ENCODE measurements at places on chromosomes 3 and 15.

DNA sequence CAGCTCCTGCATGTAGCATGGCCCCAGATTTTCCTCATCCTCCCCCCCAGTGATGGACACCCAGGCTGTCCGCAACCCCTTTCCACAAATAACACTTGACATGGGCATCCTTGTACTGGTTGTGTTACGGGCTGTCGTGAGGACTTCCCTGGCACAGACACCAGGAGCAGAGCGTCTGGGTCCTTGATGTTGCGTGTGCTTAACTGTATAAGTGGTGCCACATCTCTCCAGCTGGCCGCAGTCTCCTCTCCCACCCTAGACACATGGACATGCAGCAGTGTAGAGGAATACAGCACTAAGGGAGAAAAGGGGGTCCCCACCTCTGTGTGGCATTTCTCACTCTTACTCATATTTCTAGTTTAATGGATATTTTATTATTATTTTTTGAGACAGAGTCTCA is 56.6 kb downstream of the FBLN2 start:
- DNase-seq, result no peak

DNA sequence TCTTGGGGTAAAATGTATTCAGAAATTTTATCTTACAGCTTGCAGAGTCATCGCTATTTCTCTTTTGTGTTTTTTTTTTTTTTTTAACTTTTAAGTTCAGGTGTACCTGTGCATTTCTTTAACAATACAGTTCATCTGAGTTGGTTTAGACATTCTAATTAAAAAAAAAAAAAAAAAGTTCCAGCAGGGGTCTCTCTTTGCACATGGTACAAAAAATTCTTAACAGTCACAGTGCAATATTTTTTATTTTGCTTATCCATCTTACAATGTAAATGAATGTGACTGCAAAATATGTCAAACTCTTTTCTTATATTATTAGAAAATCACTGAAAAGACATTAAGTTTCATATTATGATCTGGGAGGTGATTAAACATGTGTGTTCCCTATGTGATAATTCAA is 47.5 kb upstream of the SLC9A9 start:
- DNase-seq, result no peak

GRCh38 chr3:42961633-42962032 is 17.5 kb upstream of the GASK1A start:
- DNase-seq, result no peak

DNA sequence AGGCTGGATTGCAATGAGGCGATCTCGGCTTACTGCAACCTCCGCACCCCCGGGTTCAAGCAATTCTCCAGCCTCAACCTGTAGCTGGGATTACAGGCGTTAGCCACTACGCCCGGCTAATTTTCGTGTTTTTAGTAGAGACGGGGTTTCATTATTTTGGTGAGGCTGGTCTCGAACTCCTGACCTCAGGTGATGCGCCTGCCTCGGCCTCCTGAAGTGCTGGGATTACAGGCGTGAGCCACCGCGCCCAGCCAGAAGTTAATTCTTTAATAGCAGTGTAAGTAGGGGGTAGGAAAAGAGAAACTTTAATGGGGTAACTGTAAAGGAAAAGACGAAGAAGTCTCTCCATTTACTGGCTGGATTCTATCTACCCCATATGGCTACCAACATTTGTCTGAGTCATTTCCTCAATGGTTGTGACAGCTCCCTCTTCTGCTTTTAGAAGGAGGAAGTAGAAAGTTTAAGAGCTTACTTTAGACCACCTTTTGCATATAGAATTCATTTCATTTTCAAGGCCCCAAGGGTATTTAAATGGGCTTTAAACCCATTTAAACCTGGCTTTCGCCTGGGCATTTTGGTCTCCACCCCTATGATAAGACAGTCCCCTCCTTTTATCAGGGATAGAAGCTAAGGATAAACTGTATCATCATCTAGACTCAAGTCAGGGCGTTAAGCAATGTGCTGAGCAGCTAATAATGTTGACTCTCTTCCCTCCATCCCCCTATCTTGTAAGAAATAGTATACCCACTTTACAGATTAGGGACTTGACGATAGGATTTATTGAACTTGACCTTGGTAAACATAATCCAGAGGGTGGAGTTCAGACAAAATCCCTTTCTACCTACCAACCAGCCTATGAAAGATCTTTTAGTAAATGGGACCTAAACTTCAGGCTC is 1.1 kb upstream of the CDV3 start:
- DNase-seq, result no peak

DNA sequence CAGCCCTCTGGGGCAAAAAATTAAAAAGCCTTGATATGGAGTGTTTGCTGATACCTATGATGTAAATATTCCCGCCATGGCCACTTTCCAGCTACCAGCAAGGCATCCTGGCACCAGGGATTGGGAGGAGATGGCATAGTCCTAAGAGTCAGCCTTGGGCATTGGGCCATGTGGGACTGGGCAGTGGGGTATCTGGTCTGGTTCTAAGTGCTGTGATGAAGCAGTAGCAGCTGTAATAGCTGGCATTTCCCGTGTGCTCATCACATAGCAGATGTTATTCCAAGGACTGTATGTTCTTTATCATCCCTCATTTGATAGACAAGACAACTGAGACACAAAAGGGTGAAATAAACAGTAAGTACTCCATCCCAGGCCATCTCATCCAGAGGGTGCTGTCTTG is 6.9 kb upstream of the SACM1L start:
- DNase-seq, result no peak

DNA sequence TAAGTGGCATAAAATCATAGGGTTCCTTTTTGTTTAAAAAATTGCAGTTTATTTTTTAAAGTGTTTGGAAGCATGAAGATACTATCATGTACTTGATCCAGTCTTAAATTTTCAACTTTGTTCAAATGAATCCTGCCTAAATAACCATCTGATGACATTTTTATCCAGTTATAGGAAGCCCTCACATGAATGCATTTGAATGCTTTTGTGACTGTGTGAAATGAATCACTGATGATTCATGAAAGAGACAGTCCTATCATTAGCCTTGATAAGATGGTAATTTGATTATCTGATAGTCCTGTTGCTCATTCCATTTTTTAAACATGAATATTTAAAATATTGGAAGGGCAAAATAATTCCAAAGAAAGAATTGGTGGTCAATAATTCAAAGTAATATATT is 401.9 kb upstream of the ROBO2 start:
- no peak for DNase-seq

- DNase-seq, result no peak
Measured at GRCh38 chr3:172119266-172119969, 80.0 kb downstream of the FNDC3B start.

GRCh38 chr3:186991470-186991869 is 61.1 kb downstream of the ST6GAL1 start:
- no peak for DNase-seq

DNA sequence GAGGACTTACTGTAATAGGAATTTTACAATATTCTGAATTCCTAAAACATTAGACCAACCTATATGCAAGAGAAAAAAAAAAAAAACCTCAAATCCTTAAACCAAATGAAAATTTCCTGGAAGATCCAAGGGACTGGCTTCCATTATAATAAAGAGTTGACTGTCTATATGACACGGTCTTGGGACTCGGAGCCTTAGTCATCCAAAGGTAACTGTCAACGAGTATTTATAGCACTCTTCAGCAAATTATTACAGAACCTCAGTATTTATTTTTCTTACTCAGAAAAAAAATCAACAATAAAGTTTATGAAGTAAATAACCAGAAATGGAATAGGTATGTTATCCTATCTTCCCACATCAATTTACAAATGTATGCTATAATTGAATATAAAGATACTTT is 66.0 kb downstream of the TTBK2 start:
- DNase-seq, result no peak

GRCh38 chr3:7205962-7206361 is 345.0 kb downstream of the GRM7 start:
- DNase-seq, result no peak

DNA sequence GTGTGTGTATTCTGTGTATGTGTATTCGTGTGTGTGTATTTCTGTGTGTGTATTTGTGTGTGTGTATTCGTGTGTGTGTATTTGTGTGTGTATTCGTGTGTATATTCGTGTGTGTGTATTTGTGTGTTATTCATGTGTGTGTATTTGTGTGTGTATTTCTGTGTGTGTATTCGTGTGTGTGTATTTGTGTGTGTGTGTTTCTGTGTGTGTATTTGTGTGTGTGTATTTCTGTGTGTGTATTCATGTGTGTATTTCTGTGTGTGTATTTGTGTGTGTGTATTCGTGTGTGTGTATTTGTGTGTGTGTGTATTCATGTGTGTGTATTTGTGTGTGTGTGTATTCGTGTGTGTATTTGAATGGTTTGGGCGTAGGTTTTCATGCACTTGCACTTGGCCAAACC is 405.4 kb downstream of the SOX2 start:
- DNase-seq, result no peak

GRCh38 chr3:177792311-177793030 is 595.2 kb upstream of the TBL1XR1 start:
- DNase-seq, result no peak

DNA sequence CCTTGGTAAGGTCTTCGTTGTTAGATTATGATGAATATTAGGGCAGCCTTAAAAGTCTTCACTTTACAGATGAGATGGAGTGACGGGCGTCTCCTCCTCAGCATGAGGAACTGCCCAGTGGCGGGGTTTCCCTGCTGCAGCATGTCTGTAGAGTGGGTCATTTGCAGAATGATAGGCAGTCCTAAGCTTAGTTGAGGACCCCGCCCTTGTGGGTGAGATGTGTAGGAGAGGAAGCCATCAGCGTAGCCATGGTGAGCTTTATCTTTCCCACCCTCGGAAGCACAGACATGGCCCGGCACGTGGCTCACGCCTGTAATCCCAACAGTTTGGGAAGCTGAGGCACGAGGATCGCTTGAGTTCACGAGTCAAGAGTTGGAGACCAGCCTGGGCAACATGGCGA is 877 bp downstream of the NIT2 start:
- DNase-seq, result no peak

- DNase-seq, result no peak
Measured at GRCh38 chr3:18027161-18027939, 284.9 kb upstream of the TBC1D5 start.

GRCh38 chr3:152737021-152737908 is 97.7 kb upstream of the P2RY1 start:
- DNase-seq, result no peak

DNA sequence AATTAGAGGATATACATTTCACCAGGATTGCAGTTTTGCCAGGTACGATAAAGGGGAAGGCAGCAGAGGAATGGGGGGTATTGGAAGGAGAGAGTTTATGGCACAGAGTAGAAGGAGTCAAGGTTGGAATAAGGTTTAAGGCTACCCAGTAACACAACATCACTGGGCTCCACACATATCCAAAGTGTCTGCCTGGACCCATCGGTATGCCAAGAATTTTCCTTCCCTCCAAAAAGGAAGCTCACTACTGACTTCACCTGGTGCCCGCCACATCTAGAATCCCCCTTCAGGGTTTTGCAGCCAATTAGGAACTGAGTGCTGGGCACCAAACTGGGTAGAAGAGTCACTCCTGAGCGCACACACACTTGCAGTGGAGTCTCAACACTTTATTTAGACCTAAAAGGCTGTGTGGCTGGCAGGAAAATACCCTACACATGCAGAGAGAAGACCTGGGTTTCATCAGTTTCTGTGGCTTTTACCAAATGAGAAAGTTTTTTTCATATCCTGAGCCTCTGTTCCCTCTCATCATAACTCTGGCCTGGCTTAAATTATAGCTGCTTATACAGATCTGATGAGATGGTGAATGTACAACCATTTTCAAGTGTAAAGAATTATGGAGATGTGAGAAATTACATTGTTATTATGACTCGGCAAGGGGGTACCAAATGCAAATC is 190.8 kb upstream of the LPP start:
- no peak for DNase-seq

DNA sequence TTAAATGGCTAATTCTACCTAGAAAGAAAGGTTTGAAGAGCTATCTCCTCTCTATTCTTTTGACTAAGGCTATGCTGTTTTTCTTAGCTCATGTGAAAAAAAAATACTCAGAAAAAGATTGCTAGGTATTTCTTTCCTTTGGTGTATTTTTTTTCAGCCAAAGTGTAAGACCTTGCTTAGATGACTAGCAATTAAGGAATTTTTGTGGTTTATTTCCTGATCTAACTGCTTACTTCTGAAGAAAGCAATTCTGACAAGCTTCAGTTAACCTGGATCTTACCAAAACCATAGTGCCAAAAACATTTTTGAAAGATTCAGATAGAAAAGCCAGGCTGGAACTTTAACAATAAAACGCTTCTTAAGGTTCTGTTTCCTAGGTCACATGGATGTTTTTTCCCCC is 315.6 kb downstream of the SOX2 start:
- DNase-seq, result no peak

DNA sequence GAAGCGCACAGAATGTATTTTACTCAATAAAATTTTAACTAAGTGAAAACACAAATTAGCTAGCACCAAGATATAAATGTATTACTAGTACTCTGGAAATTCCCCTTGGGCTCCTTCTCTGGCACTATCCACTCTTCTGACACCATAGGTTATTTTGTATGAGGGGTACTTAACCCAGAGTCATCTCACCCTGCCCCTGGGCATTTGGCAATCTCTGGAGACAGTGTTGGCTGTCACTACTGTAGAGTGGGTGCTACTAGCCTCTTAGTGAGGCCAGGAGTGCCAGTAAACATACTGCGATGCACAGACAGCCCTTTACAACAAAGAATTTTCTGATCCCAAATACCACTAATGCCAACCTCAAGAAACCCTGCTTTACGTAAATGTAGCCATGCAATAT is 246.3 kb upstream of the KBTBD8 start:
- DNase-seq, result no peak

- no peak for DNase-seq
Measured at GRCh38 chr15:70418943-70419342, 321.2 kb upstream of the TLE3 start.

GRCh38 chr15:93358166-93359059 is 269.4 kb upstream of the RGMA start:
- DNase-seq, result no peak

- DNase-seq, result no peak
Measured at GRCh38 chr3:49701388-49702077, 12.2 kb downstream of the RNF123 start.

DNA sequence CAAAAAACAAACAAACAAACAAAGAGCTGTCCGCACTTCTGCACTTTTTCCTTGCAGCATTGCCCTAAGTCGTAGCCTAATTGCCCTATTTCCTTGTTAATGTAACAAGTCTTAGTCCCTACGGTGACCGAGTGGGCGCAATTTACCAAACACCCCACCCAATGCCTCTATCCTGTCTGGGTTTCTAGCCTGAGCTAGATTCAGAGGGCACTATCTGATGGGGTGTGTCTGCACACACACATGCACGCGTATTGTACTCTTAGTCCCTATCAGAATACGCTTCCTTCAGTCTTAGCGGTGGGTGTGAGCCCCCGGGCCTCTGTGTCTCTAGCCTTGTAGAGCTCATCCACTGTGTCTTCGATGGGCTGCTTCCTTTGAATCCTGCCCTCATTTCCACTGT is 125.9 kb upstream of the DLG1 start:
- DNase-seq, result no peak

DNA sequence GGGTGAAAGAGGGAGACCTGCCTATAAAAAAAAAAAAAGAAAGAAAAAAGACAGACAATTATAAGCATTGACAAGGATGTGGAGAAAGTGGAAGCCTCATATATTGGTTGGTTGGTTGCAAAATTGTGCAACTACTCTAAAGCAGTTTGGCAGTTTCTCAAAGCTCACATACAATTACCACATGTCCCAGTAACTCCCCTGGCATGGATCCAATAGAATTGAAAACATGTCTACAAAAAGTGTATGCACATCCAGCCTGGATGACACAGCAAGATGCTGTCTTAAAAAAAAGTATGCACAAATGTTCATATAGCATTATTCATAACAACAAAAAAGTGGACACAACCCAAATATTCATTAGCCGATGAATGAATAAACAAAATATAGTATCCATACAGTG is 19.5 kb downstream of the SETMAR start:
- no peak for DNase-seq

- no peak for DNase-seq
Measured at GRCh38 chr3:125440559-125440955, 65.4 kb upstream of the ZNF148 start.

Measured in C1 segment of cervical spinal cord (tissue), 14 donors.